OCI-LY7 (cell line): ENCODE measurements at places on chromosomes 2 and 18. TPM values are rescaled to one million over a fixed set of nuclear protein-coding genes. Genes with fewer than 3 reads are reported as not detected.
A peak's percentile ranks its signal among the peaks of the same experiment; 100 is the strongest.

DNA sequence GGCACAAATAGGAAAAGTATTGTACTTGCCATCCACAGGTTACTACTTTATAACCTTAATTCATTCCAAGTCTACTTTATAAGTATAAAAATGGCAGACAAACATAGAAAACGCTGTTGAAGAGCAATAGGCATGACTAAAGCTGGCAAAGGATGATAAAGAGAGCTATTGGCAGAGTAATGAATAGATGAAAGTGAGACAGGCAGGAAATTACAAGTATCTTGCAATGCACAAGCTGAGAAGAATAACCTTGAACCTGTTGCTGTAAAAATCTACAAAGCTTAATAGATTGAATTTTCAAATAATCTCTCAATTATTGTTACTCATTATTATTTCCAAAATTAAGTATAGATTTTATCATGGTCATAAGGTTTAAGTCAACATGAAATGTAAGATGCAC, 8.8 kb downstream of the PELI1 start:
- DNase-seq = no peak

GRCh38 chr18:55090564-55091188, 131.4 kb upstream of the CCDC68 start:
- no peak for DNase-seq

- DNase-seq = no peak
Observed at GRCh38 chr2:198807131-198807530, 650.6 kb downstream of the SATB2 start.

AKAIN1 gene
- total RNA-seq = not detected in 2 replicates

DNA sequence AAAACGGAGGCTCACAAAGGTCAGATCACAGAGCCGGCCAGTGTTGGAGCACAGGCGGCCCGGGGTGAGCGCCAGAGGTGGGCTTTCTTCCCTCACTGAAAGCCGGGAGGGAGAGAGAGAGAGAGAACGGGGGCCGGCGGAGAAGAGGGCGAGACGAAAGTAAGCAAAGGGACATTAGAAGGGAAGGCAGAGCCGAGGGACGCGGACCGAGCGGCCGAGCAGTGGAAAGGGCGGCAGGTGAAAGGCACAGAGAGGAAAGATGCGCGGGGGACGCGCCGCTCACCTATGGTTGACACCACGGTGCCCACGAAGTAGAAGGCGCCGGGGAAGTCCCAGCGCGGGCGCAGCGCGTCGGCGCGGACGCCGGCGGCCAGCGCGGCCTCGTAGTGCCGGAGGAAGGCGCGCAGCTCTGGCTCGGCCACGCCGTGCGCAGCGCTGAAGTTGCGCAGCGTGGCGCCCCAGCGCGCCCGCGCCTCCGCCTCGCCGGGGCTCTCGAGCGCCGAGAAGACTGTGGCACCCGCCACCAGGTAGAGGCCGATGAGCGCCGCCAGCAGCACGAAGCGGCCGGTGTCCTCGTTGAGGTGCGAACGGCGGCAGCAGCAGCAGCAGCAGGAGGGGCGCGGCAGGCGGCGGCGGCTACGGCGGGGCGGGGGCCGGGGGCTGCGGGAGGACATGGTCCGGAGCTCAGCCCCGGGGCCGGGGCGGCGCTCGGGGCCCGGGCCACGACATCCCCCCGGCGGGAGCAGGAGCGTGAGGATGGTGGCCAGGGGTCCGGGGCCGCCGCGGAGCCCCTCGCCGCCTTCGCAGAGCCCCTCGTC, 166.9 kb downstream of the MSH2 start:
- no peak for DNase-seq

GRCh38 chr2:9286554-9287399, 80.2 kb downstream of the ASAP2 start:
- no peak for DNase-seq

- no peak for DNase-seq
Observed at GRCh38 chr2:86790676-86791572, at the start of gene CD8A. CD8A (minus strand) TSS chr2:86790913; CDS start chr2:86790825, 88 bp downstream.

GRCh38 chr2:18149660-18150246, 271.3 kb downstream of the KCNS3 start:
- peak; percentile 64 for DNase-seq
